ENCODE measurements at places on chromosomes 6 and 20.
A peak's percentile ranks its signal among the peaks of the same experiment; 100 is the strongest.

GRCh38 chr6:72182337-72183246 is 296.2 kb downstream of the RIMS1 start:
- DNase-seq: no peak

DNA sequence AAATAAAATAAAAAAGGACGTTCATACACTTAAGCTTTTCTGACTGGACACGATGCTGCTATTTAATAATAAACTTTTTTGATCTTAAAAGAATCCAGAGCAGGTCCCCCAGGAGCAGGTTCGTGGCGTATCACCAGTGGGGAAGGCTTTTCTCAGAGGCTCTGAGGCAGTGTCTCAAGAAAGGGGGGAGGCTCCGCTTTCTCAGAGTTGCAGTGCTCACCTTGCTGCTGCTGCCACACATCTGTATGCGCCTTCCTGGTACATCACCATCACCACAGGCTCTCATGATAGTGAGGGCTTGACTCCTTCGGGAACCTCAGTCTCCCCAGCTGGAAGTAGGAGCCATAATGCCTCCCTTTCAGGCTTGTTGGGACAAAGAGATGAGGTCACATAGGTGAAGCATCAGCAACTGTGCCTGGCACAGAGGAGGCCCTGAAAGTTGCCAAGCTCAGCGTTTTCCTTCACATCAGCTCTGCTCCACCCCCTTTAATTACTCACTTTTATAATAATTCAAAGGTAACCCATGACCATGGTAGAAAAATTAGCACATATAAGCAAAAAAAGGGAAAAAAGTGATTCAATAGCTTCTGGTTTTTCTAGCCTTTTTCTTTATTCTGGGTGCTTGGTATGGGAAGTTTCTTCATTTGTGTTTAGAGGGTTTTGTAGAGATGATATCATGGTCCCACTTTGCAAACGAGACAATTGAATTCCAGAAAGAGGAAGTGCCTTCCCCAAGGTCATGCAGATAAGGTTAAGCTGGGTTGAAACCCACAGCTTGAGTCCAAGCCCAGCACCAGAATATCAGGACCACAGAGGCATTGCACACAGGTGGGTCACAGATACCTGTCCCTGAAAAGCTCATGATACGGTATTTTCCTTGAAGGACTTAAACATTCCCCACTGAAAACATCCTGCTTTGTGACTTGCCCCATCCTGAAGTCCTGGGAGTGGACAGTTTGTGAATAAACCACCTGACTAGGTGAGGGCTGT is 24.5 kb downstream of the SRSF3 start:
- no peak for DNase-seq

DNA sequence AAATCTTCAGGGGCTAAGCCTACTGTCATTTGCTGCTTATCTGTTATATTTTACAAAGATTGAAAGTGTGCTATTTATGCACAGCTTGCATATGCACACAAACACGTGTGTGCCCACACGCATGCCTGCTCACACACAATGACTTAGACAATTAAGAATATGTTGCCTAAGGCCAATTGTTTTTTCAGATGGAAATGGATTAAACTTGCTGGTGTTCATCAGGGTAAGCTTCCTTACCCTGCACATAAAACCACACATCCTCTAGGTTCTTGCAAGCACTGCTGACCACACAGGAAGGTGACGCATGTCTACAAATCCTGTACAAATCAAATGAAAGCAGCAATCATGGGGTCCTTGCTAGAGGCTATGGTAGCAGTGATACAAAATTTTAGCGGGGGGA is 58.4 kb downstream of the GJA10 start:
- peak; percentile 49 for DNase-seq

DNA sequence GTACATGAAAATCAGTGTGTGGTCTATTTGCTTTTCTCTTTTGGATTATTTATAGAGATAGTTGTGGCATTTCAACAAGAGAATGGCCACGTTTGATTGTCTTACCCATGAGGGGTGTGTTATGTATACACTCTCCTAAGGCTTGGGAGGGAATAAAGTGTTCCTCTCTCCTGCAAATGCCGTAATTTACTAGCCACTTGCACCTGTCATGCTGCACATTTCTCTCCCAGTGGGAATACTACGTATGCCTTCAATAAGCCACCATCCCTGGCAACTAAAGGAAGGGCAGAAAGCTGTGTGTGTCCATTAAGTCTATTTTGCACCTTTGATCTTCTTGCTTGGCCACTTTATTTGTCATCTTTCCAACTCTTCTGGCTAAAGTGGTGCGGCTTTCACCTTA is 541.2 kb downstream of the QKI start:
- DNase-seq: no peak

Data from activated effector memory CD4-positive, alpha-beta T cell treated with Interleukin-2 at 50 U/mL for 16 hours (primary cell).